H9 (cell line): ENCODE measurements at places on chromosomes 1 and 21. TPM values are rescaled to one million over a fixed set of nuclear protein-coding genes. Genes with fewer than 3 reads are reported as not detected.

- H3K36me3 ChIP-seq = no peaks in the 10 kb centered on the region
- no peaks in the 10 kb centered on the region for H3K27me3 ChIP-seq
- DNase-seq = no peak
- no peaks in the 10 kb centered on the region for H3K4me1 ChIP-seq
- H3K27ac ChIP-seq = no peak overlapping the region
- no peak overlapping the region for H3K4me3 ChIP-seq
Observed at GRCh38 chr1:222784371-222784770, 30.5 kb upstream of the DISP1 start.

DNA sequence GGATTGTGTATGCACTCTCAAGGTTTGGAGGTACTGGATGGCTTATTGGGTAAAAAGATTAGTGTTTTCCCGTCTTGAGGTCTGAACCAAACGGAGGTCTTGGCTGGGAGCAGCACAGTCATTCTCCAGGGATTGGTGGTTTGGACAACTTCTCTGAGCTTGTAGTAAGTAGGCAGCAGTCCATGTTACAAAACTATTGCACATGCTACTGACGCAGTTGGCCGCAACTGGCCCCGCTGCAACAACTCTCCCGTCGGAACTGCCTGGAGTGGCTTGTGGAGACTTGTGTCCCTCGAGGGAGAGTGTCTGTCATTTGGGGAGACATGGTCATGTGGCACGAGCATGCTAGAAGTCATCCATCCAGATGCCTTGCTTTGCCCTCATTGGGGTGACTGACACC, 276.0 kb downstream of the TM2D1 start:
- DNase-seq = no peak
- H3K27me3 ChIP-seq = no peaks in the 10 kb centered on the region
- no peak overlapping the region for H3K27ac ChIP-seq
- H3K4me1 ChIP-seq = no peaks in the 10 kb centered on the region

DNA sequence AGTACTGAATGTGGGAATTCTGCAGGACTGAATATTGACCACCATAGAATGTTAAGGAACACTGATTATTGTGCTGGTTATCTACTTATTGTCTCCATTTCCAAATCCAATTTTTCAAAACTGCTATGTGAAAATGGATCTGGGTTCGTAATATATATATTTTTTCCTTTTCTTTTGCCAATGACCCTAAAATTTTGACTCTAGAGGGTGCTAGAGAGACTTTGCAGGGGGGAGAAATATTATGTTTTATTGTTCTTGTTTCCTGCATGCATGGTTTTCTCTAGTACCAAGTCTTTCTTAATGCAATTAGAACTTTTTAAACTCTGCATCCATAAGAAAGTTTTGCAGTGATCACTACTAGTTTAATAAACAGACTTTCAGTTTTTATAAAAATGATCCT, 1256.9 kb downstream of the BRINP3 start:
- no peaks in the 10 kb centered on the region for H3K27me3 ChIP-seq
- peaks cover 4% of the 10 kb centered on the region; the same call in 1 of the 2 replicates for H3K36me3 ChIP-seq

DNA sequence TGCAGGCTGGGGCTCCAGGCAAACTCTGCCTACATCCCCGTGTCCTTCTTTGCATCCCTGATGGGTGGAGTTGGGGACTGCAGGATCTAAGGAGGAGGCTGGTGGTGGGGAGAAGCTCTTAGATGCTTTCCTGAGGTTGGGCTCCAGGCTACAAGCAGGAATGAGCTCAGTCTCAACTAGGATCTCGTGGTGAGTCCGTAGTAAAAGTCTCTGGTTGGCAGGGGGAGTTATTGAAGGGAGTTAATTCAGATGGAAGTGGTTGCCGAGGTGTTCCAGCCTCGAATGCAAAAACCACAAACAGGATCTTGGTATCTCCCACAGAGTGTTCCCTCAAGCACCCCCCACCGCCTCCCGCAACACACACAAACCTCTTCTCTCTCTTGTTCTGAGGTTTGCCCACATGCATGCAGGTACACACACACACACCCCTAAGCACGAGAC, 35.0 kb downstream of the TMCC2 start:
- no peak overlapping the region for H3K27ac ChIP-seq
- H3K27me3 ChIP-seq = no peaks in the 10 kb centered on the region
- H3K4me3 ChIP-seq = no peak overlapping the region; the same call in 2 of the 3 replicates
- DNase-seq = no peak
- no peaks in the 10 kb centered on the region for H3K36me3 ChIP-seq

DNA sequence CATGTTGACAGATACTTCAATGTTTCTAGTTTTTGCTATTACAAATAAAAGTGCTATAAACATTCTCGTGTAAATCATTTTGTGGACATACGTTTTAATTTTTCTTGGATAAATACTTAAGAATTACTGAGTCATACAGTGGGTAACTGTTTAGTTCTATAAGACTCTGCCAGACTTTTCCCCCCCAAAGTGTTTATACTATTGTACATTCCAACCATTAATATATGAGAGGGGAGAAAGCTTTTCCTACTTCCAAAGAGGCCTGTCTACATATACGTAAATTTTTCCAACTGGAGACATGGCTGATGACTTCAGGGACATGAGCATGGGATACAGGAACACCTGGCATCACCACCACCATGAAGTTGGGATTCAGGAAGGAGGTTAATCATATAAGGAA, 17.0 kb upstream of the REG4 start:
- no peaks in the 10 kb centered on the region for H3K36me3 ChIP-seq
- no peaks in the 10 kb centered on the region for H3K27me3 ChIP-seq
- no peak for DNase-seq

GRCh38 chr21:45103971-45104520, 29.7 kb downstream of the ADARB1 start:
- H3K27ac ChIP-seq = no peak overlapping the region
- no peaks in the 10 kb centered on the region for H3K27me3 ChIP-seq
- no peaks in the 10 kb centered on the region for H3K4me1 ChIP-seq
- H3K4me3 ChIP-seq = no peak overlapping the region

- no peak overlapping the region for H3K27ac ChIP-seq
- H3K36me3 ChIP-seq = peaks cover 14% of the 10 kb centered on the region
- no peak for DNase-seq
- no peaks in the 10 kb centered on the region for H3K27me3 ChIP-seq
- no peak overlapping the region for H3K4me3 ChIP-seq
- no peaks in the 10 kb centered on the region for H3K4me1 ChIP-seq
Observed at GRCh38 chr21:46089285-46089684, 8.6 kb upstream of the COL6A2 start.

DNA sequence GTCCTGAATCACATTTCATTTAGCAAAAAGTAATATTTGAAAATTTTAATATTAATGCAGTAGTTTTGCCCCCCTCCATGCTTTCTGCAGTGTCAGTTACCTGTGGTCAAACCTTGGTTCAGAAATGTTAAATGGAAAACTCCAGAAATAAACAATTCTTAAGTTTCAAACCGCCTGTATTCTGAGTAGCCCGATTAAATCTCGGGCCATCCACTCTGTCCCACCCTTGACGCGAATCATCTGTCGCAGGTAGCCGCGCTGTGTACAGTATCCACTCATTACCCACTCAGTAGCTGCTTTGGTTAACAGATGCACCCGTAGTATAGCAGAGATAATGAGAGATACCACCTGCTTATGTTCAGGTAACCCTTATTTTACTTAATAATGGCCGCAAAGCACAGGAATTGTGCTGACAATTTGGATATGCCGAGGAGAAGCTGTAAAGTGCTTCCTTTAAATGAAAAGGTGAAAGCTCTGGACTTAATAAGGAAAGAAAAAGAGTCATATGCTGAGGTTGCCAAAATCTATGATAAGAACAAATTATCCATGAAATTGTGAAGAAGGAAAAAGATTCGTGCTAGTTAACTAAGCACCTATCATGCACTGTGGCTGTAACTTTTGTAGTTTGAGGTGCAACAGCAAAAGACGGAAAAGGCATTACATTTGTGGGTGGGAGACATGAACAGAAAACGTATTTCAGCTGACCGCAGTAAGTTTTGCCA, 889 bp upstream of the SCYL3 start:
- H3K4me1 ChIP-seq = no peaks in the 10 kb centered on the region; the same call in 1 of the 2 replicates
- peak overlapping the region; percentile 91 for H3K4me3 ChIP-seq
- DNase-seq = no peak
- H3K27ac ChIP-seq = no peak overlapping the region

DNA sequence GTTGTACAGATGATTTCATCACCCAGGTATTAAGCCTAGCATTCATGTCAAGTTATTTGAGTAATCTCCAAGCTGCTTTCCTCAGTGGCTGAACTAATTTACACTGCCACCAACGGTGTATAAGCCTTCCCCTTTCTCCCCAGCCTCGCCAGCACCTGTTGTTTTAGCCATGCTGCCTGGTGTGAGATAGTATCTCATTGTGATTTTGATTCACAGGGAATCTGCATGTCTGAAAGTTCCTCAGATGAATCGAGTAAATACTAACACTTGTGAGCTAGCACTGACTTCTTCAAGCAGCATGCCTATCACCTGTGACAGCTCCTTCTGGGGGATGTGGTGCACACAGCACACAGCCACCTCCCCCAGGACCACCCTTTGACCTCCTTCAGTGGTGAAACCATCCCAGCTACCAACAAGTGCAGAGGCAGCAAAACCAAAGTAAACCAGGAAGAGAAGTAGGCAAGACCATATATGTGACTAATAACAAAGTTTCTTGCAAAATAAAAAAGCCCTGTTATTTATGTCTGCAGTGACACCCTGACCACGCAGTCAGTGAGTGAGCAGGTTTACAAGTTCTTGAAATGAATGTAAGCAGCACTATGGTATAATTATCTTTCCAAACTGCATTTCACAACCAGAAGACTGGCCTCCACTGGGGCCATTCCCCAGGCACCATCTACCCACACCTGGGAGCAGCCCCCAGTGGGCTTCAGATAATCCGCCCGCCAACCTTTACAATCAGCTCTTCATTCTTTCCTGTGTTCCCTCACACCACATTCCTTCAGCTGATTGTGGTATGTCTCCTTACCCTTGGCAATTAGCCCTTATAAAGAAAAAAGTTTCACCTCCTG, 173.8 kb downstream of the ETS2 start:
- H3K4me3 ChIP-seq = peak overlapping the region; percentile 68
- H3K36me3 ChIP-seq = no peaks in the 10 kb centered on the region
- peak; percentile 69 for DNase-seq

Gene EFNA3
- 3.9 and 4.6 TPM in 2 replicates for total RNA-seq

DNA sequence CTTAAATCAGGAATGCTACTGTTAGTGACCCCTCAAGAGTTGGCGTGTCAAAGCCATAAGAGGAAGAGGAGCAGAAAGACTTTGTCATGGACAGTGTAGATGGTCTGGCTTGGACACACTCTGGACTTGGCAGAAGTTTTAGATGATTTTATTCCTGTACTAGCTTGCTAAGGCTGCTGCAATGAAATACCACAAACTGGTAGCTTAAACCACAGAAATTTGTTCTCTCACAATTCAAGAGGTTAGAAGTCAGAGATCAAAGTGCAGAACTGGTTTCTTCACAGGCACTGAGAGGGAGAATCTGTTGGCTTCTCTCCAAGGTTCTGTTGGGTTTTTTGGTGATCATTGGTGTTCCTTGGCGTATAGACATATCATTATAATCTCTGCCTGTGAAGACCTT, 869.8 kb upstream of the B3GALT2 start:
- no peaks in the 10 kb centered on the region; the same call in 1 of the 2 replicates for H3K4me1 ChIP-seq
- no peak overlapping the region for H3K27ac ChIP-seq
- H3K27me3 ChIP-seq = no peaks in the 10 kb centered on the region
- DNase-seq = no peak

DNA sequence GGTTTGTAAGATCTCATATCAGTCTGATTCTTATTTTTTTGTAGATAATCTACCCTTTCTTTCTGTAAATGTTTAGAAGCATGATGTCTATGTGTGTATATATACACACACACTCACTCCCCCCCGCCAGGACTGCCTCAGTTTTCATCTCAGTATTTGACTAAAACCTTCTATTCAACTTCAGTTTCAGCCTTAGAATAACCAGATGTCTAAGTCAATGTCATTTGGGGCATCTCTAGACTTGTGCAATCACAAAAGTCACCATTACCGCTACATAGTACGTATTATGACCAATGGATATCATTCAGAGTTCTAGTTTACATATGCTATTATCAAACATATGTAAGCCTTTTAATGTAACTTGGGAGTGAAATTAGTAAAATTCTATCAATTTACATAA, 53.3 kb upstream of the BOLA1 start:
- peak overlapping the region; percentile 57 for H3K27ac ChIP-seq
- H3K4me1 ChIP-seq = peaks cover 6% of the 10 kb centered on the region; the same call in 1 of the 2 replicates
- peak overlapping the region; percentile 91 for H3K4me3 ChIP-seq
- H3K36me3 ChIP-seq = no peaks in the 10 kb centered on the region; the same call in 1 of the 2 replicates

DNA sequence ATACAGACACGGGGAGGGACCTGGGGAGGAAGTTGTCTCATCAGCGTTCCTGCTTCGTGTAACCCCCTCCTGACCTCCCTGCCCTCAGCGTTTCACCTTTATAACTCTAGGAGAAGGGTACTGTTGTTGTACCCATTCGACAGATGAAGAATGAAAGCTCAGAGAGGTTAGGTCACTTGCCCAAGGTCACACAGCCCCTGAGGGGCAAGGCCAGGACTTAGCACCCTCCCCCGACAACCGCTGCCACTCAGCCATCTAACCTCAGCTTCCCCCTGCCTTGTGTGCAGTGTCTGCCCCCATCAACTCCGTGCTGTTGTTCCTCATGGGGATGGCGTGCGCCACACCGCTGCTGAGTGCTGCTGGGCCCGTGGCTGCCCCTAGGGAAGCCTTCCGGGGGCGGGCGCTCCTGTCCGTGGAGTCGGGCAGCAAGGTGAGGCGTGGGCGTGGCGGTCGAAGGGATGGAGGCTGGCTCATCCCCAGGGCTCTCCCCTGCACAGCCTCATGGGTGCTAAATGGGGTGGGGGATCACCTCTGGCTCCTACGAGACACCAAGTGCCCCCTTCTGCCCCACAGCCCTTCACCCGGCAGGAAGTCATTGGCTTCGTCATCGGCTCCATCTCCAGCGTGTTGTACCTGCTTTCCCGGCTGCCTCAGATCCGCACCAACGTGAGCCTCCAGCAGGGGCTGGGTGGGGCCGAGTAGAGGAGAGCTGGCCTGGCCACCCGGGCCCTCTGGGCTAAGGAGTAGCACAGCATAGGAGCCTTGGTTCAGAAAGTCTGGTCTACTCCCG, 14.0 kb downstream of the SLC66A1 start:
- H3K4me1 ChIP-seq = no peaks in the 10 kb centered on the region
- no peak overlapping the region for H3K27ac ChIP-seq
- peaks cover 32% of the 10 kb centered on the region for H3K36me3 ChIP-seq
- H3K27me3 ChIP-seq = no peaks in the 10 kb centered on the region
- H3K4me3 ChIP-seq = no peak overlapping the region

GRCh38 chr1:29017235-29017634, 102.9 kb downstream of the EPB41 start:
- no peak overlapping the region for H3K4me3 ChIP-seq
- no peak overlapping the region for H3K27ac ChIP-seq
- H3K36me3 ChIP-seq = no peaks in the 10 kb centered on the region; the same call in 1 of the 2 replicates
- H3K27me3 ChIP-seq = no peaks in the 10 kb centered on the region
- DNase-seq = no peak

DNA sequence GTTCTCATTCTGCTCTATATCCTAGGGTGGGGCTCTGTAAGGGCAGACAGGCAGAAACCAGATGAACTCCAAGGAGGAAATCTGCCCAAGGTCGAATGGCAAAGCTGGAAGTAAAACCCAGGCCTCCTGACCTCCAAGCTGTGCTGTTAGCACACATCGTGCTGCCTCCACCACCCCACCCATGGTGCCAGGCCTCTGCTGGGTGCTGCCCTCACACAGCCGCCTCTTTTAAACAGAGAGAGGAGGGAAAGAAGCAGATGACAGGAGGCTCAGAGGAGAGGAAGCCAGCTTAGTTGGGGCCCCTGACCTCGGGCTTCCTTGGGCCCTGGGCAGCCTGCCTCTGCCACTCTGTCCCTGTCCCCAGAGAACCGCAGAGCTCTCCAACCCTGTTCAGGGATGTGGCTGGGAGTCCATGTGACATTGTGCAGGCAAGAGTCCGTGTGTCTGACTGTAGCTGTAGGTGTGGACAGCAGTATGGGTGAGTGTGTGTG, 1.1 kb downstream of the SYNC start:
- no peaks in the 10 kb centered on the region; the same call in 1 of the 2 replicates for H3K4me1 ChIP-seq
- no peaks in the 10 kb centered on the region for H3K36me3 ChIP-seq
- DNase-seq = no peak
